ENCODE measurements at places on chromosomes 3 and 15. TPM values are rescaled to one million over a fixed set of nuclear protein-coding genes. Genes with fewer than 3 reads are reported as not detected.

Gene HCN4
- not detected for total RNA-seq

Gene THAP10
- not detected for total RNA-seq

Gene LEKR1
- total RNA-seq = 1.0 TPM

Gene PTX3
- 0.16 TPM for total RNA-seq

GRCh38 chr3:57382933-57383332 is 90.4 kb upstream of the ASB14 start:
- H3K4me1 ChIP-seq = no peaks in the 10 kb centered on the region
- no peak overlapping the region for H3K27ac ChIP-seq
- no peak for DNase-seq
- no peak overlapping the region for H3K4me3 ChIP-seq

DNA sequence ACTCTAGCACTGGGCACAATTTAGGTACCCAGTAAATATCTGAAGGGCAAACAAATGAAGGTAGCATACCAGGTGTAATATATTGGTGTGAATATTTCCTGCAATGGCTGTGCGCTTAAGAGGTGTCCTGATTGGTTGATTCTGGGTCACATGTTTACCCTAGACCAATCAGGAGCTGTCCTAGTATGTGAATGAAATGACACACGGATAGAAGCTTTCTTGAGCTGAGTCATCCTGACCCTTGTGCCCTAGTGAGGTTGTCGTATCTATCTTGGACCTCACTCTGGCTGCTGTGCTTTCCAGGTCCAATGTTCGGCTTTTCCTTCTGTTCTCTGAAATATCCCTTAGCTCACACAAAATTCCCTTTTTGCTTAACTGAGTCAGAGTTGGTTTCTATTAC is 58.1 kb upstream of the FOXP1 start:
- H3K27me3 ChIP-seq = no peaks in the 10 kb centered on the region
- no peak for DNase-seq
- peaks cover 2% of the 10 kb centered on the region for H3K36me3 ChIP-seq

Gene MINAR1
- 0.14 TPM for total RNA-seq

Gene ERICH6
- not detected for total RNA-seq

- H3K4me1 ChIP-seq = no peaks in the 10 kb centered on the region
- no peak overlapping the region for H3K27ac ChIP-seq
- H3K4me3 ChIP-seq = no peak overlapping the region
- H3K27me3 ChIP-seq = no peaks in the 10 kb centered on the region
Measured at GRCh38 chr3:27326629-27327545, 42.3 kb downstream of the NEK10 start.

DNA sequence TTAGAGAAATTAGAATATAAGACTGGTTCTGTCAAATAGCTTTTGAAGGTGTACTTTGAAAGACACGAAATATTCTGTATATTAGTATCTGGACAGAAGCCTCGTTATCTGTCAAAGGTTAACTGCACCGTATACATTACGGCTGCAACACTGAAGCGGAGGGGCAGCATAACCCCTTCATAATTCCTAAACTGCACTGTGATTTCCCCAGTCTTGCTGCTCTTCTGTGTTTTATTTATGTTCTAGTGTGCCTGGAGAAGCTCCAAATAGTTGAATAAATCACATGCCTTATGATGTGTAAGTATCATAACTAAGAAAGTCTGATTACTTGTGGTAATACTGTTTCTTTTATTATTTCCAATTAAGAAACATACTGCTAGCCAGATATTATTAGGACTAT is 285.7 kb upstream of the ROBO2 start:
- no peak for DNase-seq
- no peaks in the 10 kb centered on the region for H3K27me3 ChIP-seq
- H3K36me3 ChIP-seq = no peaks in the 10 kb centered on the region
- H3K4me1 ChIP-seq = no peaks in the 10 kb centered on the region

DNA sequence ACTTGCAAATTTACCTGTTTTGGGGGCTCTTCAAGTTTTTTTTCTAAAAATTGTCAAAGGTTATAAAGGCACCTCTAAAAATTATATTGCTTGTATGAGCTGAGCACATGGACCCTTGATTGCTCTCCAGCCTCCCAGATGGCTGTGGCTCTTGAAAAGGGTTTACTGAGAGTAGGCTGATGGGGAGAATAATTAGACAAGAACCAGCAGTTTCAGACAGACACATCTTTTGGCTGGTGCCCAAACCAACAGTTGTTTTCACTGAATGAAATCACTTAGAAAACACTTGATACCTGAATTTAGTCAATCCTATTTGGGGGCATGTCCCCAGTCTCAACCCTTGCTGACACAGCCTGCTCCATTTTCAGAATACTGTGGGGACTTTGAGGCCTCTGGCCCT is 217.6 kb downstream of the KBTBD8 start:
- no peaks in the 10 kb centered on the region for H3K4me1 ChIP-seq
- H3K36me3 ChIP-seq = no peaks in the 10 kb centered on the region
- no peak overlapping the region for H3K4me3 ChIP-seq
- no peak for DNase-seq
- no peaks in the 10 kb centered on the region for H3K27me3 ChIP-seq

Gene LRRIQ4
- total RNA-seq = not detected

Gene SGO1
- not detected for total RNA-seq

- peaks cover 21% of the 10 kb centered on the region for H3K4me1 ChIP-seq
- no peak for DNase-seq
- H3K4me3 ChIP-seq = no peak overlapping the region
Measured at GRCh38 chr3:49351521-49352011, 6.6 kb downstream of the GPX1 start.

DNA sequence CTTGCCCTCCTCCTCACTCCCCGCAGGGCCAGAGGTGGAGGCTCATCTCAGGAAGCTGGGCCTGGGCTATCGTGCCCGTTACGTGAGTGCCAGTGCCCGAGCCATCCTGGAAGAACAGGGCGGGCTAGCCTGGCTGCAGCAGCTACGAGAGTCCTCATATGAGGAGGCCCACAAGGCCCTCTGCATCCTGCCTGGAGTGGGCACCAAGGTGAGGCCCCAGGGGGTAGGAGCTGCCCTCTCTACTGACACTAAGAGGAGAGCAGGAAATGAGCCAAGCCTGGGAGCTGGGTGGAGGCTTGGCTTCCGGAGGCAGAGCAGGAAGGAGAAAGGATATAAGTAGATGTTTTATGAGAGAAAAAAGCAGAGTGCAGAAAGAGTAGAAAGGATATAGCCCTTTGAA is 4.9 kb downstream of the OGG1 start:
- no peak overlapping the region for H3K4me3 ChIP-seq
- peaks cover 47% of the 10 kb centered on the region for H3K4me1 ChIP-seq
- H3K27ac ChIP-seq = no peak overlapping the region
- peaks cover 59% of the 10 kb centered on the region for H3K36me3 ChIP-seq
- no peaks in the 10 kb centered on the region for H3K27me3 ChIP-seq
- no peak for DNase-seq

Gene RAB8B
- 74.5 TPM for total RNA-seq
